ENCODE measurements at places on chromosomes 4 and X.

- no peak for DNase-seq
Measured at GRCh38 chr4:156475322-156475721, 496.3 kb downstream of the PDGFC start.

- DNase-seq = no peak
Measured at GRCh38 chrX:70134116-70134477, 850 bp downstream of the IGBP1 start.

DNA sequence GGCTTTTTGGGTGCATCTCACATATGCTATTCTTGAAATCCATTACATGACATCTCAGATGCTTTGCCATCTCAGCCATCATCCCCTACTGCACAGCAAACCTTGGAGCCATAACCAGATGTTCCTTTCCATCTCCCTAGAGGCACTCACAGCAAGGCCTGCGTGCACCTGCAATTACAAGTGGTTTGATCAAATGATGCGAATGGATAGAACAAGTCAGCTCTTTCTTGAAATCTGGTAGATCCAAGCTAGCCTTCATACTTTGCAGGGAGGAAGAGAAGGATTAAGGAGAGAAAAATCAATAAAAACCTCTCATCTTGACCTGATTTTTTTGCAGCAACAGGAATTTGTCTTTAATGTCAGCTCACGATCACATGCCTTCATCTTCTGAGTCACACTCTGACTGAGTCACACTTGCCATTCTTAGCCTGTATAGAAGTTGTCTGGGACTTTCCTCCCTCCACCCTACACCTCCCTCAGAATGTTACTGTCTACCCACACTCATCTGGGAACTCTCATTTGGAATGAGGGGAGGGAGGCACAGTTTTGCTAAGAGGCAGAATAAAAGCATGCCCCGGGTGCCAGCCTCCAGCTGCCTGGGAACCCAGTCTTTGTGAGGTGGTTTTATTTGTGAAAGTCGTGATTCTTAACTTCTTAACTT lies 11.9 kb upstream of the TRIML1 start:
- DNase-seq = no peak

DNA sequence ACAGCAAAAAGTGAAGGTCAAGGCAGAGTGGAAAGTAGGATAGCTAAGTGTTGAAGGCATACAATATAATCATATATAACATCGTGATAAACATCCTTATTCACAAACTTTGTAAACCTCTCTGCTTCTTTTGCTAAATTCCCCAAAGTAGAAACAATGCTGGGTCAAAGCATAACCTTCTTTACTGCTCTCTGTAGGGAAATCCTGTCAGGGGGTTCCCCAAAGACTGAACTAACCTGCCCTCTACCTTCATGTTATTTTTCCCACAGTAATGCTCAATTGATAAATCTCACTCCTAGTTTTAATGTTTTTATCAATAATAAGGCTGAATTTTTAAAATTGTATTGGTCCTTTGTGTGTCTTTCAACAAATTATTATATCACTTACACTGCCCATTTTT lies 55.7 kb downstream of the DCHS2 start:
- no peak for DNase-seq

- no peak for DNase-seq
Measured at GRCh38 chr4:81796790-81797528, 325.3 kb upstream of the RASGEF1B start.

GRCh38 chr4:80054375-80054774 lies 18.7 kb downstream of the ANTXR2 start:
- DNase-seq = no peak

All from stimulated activated CD8-positive, alpha-beta memory T cell treated with anti-CD3 and anti-CD28 coated beads, Interleukin-15, amount 100 ng/mL, for 1 hour (primary cell).